ENCODE measurements at places on chromosomes 5 and 9. TPM values are rescaled to one million over a fixed set of nuclear protein-coding genes. Genes with fewer than 3 reads are reported as not detected.
A peak's percentile ranks its signal among the peaks of the same experiment; 100 is the strongest.

DNA sequence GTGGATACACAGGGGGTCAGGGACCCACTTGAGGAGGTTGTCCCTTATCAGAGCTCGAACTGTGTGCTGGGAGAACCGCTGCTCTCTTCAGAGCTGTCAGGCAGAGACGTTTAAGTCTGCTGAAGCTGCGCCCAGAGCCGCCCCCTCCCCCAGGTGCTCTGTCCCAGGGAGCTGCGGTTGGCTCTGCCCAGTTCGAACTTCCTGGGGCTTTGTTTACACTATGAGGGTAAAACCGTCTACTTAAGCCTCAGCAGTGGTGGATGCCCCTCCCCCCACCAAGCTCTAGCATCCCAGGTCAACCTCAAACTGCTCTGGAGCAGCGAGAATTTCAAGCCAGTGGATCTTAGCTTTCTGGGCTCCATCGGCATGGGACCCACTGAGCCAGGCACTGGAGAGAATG is 15.9 kb downstream of the SRD5A1 start:
- no peak for DNase-seq

Gene PTGR1
- total RNA-seq: 86.5 TPM

DNA sequence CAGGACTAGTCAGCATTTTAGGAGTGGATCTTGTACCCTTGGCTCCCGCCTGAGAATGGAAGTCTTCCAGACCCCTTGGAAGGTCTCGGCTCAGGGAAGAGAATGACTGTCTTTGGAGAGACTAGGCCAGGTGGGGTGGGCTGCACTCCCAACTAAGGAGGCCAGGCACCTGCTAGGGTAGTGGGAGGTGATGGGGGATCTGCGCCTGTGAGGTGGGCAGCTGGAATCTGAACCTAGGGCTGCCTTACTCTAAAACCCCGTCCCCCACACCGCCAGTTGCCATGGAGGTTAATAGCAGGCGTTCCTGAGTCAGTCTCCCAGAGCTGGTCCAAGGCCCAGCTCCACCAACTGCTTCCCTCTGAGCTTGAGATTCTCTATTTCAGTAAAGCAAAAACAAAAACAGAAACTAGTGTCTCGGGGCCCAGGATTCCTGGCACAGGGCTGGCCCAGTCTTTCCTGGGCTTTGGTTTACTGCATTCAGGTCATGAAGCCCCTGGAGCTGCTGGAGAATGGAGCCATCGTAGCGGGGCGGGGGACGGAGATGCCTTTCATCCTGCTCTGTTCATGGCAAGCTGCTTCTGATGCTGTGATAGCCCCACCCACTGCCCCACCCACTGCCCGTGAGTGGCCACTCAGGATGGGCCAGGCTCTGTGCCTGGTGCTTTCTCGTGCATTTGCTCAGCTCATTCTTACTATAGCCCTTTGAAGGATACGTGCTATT is 57.5 kb downstream of the DAB2IP start:
- no peak for DNase-seq

GRCh38 chr5:32115985-32116384 is 58.1 kb downstream of the GOLPH3 start:
- peak; percentile 9 for DNase-seq

DNA sequence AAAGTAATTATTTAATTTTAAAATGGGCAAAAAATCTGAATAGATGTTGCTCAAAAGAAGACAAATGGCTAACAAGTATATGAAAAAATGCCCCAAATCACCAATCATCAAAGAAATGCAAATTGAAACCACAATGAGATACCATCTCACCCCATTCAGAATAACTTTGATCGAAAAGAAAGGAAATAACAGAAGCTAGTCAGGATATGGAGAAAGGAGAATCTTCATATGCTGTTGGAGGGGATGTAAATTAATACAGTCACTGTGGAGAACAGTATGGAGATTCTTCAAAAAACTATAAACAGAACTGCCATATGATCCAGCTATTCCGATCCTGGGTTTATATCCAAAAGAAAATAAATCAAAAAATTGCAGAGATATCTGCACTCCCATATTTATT is 418.5 kb upstream of the RGMB start:
- DNase-seq: no peak

DNA sequence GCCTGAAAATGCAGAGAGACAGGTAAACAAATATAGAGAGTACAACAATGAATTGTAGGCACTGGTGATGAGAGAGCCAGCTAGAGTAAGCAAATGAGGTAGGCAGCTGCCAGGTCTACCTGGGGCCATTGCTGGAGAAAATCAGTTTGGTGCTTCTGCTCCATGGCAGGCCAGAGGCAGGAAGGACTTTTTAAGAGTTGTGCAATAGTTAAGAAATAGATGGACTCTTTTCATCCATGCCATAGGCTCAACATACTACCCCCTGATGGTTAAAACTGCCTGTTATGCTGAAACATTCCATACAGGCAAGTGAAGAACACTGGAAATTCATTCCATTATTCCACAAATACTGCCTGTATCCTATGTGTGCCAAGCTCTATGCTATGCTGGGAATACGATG is 86.5 kb upstream of the CCDC112 start:
- no peak for DNase-seq

Gene SH3GLB2
- 25.2 TPM for total RNA-seq

- DNase-seq: no peak
These were observed 20.8 kb downstream of the SNCAIP start for GRCh38 chr5:122332599-122333555.

Gene COL5A1
- total RNA-seq: 179 TPM

GRCh38 chr5:179827680-179828079 is 7.0 kb downstream of the SQSTM1 start:
- DNase-seq: peak; percentile 70

Gene GPR150
- total RNA-seq: not detected

Gene SLC4A9
- total RNA-seq: not detected

DNA sequence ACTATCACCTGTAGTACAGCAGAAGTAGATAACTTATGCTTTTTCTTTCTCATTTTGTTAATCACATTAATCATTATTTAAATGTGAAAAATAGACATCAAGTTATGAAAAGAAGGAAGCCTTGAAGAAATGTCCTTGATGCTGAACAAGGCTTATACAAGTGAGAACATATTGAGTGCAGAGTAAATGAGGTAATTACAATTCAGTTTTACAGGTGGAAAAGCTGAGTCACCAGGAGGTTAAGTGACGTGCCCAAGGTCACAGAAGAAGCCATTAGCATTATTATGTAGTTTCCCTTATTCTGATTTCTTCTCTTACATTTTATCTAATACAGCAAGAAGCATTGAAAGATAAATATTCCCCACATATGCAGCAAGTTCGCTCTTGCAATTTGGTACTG is 998.5 kb upstream of the CDH6 start:
- DNase-seq: no peak

GRCh38 chr5:141878186-141878710 is at the start of gene PCDH1:
Gene PCDH1 (minus strand): TSS chr5:141878410. CDS start chr5:141878262, 148 bp downstream.
- DNase-seq: peak; percentile 28

DNA sequence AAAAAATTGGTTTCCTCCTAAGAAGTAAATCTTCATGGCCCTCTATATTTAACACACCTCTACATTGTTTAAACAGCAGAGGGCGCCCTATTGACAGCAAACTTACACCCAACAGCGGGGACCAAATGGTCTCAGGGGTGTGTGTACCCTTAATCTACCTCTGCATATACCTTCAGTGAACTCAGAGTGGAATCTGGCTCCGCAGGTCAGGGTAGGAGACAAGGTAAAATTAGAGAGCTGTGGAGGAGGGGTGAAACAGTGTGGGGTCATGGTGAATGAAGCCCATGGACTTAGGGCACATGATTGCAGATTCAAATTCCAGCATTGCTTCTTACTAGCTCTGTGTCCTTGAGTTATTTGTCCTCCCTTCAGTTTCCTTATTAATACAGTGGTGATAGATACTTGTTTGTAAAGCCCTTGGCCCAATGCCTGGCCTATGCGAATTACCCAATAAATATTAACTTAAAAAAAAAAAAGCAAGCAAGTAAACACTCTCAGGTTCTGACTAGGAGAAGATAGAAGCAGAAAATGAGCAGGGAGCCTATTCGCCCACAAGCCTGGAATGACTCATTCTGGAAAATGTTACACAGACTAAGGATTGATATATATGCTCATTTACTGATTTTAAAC is 122.9 kb downstream of the CAVIN4 start:
- DNase-seq: peak; percentile 13

GRCh38 chr5:39714036-39714698 is 289.4 kb upstream of the DAB2 start:
- peak; percentile 42 for DNase-seq

GRCh38 chr5:95664204-95664786 is 17.7 kb downstream of the RFESD start:
- DNase-seq: peak; percentile 32

DNA sequence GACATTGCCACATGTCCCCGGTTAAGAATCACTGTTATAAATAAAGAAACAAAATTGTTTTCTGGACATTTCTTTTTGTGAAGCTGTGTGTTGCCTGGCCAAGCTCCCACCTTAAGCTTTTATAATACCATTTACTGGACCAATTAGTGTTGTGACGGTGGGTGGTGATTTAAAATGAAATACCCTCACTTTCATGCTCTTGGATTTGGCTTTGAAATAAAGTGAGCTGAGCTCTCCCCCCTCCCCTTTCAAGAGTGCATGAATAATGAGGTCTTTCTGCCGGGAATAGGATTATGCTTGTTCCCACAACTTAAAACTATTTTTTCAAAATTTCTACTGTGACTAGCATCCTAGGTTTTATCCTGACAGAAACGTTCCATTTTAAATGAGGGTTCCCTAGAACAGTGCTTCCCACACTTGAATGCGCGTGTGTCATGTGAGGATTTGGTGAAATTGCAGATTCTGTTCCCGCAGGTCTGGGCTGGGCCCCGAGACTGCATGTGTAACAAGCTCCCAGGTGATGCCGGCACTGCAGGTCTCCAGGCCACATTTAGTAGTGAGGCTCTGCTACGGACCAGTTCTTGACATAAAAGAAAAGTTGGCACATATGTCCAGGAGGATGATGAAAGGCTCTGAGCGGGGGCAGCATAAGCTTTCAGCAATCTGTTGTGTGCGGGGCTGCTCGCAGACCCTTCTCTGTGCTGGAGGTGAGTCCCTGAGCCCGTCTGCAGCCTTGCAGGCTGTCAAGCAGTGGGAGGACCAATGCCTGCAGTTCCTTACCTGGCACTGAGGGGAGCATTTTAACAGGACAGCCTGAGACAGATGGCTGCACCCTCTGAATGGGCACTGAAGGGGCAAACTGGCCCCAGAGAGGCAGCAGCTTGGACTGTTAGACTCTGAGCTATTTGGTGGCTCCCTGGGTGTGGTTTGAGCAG is 24.4 kb downstream of the IQGAP2 start:
- no peak for DNase-seq

Gene C7
- not detected for total RNA-seq

Gene SHROOM1
- total RNA-seq: 4.8 TPM

GRCh38 chr5:80069918-80070318 is 34.8 kb downstream of the THBS4 start:
- no peak for DNase-seq

DNA sequence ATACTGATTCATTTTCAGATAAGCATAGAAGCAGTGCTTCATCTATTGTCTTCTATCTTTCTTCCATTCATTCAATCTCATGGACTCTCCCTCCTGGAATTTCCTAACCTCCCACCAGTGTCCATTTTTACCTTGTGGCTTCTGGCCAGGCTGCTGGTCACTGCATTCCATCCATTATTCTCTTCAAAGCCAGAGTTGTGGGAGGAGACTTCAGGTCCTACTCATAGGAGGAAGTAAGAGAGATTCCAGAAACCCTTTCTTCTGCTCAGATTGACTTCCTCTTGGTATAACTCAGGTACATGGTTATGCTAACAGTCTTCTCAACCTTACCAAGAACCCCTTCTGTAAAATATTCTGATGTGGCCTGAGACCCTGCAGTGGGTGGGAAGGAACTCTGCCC is 153.3 kb upstream of the SLC12A2 start:
- DNase-seq: no peak

DNA sequence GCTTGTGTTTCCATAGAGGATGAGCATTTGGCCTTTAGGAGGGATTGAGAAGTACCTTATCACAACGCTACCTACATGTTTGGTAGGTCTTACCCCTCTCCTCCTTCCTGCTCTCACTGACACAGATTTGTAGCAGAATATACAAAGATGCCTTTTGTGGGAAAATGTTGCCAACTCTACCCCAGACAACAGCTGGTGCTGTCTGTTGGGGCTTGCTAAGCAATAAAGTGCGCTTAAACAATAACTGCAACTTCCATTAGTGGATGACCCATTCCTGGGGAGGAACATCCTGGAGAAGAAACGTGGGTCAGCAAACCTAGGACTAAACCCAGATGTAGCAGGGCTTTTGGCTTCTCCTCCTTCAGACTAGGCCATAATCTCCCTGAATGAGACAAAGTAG is 174.3 kb downstream of the EFNA5 start:
- no peak for DNase-seq

Gene IFNK
- total RNA-seq: not detected

GRCh38 chr9:17900606-17901005 is 321.7 kb downstream of the SH3GL2 start:
- DNase-seq: no peak

DNA sequence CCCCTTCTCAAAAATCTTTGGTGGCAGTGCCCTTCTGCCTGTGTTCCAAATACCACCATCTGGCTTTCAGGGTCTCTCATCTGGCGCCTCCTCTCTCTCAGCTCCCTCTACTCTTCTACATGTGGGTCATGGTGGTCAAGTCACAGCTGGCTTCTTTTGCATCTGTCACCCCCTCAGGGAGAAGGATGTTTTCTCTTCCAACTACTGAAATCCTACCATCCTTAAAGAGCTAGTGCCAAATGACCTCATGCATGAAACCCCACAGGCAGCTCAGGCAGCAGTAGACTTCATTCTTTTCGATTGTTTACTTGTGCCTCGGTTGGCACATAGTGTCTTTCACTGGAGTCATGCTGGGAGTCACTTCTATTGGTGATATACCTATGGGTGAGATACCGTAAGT is 219.2 kb downstream of the DCP2 start:
- no peak for DNase-seq

Gene ELOVL7
- total RNA-seq: not detected

Gene CMBL
- total RNA-seq: 4.1 TPM

GRCh38 chr5:170761708-170762066 is 21.8 kb upstream of the GABRP start:
- DNase-seq: no peak

- DNase-seq: peak; percentile 49
These were observed 91.8 kb downstream of the GLIS3 start for GRCh38 chr9:4207881-4208615.

GRCh38 chr9:83219924-83220438 is 157.0 kb upstream of the RASEF start:
- DNase-seq: no peak

- DNase-seq: no peak
These were observed 314.1 kb downstream of the CETN3 start for GRCh38 chr5:90095292-90096060.

Measured in RPMI7951 (cell line).